DMS 273 treated with DMSO at 0.1 percent for 48 hours (cell line): ENCODE measurements at places on chromosomes 3 and 15.
A peak's percentile ranks its signal among the peaks of the same experiment; 100 is the strongest.

DNA sequence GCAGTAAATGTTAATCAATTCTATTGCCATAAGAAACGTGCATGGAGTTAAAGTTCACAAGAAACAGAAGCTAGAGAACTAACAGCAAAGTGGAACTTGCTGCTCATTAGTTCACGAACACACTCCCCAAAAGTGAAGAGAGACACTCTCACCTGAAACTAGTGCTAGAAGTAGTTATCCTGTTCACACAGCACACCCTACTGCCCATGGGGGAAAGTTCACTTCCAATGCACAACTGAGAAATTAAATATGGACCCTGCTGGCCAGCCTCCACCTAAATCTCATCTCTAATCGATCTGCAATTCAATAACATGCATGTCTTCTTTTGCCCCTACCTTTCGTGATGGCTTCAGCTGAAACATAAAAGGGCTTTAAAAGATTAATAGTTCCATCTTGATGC lies 39.4 kb upstream of the FRMD4B start:
- no peak for DNase-seq

DNA sequence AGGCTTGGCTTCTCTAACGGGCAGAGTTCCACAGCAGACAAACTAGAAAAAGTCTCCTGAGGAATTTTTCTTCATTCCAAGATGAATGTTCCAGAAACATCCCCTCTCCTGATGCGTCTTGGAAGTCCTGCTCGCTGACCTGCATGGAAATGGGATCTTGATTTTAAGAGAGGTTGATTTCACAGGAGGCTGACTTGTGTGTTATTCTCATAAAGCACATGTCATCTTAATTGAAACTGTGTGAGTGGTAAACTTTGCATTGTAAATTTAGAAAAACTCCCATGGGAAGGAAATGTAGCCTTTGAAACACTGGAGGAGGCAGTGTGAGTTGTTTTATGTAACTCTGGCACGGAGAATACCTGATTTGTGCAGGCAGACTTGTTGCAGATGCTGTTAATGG lies 337.8 kb upstream of the NR2E3 start:
- no peak for DNase-seq

- DNase-seq, result no peak
Observed at GRCh38 chr3:31448882-31449243, 83.9 kb upstream of the STT3B start.

- no peak for DNase-seq
Observed at GRCh38 chr3:195580744-195581443, 2.8 kb downstream of the APOD start.

DNA sequence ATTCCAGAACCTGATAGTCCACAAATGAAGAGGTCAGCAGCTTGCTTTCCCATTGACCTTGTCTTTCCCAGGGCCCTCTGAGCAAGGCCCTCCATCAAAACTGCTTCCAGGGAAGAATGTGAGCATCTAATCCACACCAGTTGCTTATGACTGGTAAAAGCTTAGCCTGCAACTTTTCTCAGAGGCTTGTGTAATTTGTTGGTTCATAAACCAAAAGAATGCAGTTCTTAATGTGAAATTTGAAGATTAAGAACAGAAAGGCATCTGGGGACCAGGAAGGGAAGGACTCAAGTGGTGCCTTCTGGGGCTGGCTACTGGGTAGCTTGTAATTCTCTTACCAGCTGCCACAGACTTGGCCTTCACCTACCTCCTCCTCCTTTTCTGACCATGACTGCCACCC lies 60.9 kb upstream of the EIF1B start:
- DNase-seq, result no peak

- no peak for DNase-seq
Observed at GRCh38 chr15:98121536-98121935, 161.0 kb downstream of the ARRDC4 start.

DNA sequence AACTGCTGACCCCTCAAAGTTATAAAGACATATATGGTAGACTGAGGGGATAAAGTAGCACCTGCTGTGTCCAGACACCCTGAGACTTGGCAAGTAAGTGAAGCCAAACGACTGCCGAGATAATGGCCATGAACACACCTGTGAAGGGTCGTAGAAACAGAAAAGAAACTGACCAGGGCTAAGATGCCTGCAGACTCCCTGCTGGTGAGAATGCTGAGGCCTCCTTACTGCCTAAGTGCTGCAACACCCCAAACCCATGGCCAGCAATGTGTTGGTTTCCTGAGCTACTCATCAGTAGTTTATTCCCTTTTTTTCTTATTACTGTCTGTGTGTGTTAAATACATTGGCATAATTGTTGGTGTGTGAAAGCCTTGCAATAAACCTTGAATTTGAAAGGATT lies 233.8 kb downstream of the ZNF385D start:
- DNase-seq, result no peak

- no peak for DNase-seq
Observed at GRCh38 chr3:71443332-71443731, 140.2 kb downstream of the FOXP1 start.

DNA sequence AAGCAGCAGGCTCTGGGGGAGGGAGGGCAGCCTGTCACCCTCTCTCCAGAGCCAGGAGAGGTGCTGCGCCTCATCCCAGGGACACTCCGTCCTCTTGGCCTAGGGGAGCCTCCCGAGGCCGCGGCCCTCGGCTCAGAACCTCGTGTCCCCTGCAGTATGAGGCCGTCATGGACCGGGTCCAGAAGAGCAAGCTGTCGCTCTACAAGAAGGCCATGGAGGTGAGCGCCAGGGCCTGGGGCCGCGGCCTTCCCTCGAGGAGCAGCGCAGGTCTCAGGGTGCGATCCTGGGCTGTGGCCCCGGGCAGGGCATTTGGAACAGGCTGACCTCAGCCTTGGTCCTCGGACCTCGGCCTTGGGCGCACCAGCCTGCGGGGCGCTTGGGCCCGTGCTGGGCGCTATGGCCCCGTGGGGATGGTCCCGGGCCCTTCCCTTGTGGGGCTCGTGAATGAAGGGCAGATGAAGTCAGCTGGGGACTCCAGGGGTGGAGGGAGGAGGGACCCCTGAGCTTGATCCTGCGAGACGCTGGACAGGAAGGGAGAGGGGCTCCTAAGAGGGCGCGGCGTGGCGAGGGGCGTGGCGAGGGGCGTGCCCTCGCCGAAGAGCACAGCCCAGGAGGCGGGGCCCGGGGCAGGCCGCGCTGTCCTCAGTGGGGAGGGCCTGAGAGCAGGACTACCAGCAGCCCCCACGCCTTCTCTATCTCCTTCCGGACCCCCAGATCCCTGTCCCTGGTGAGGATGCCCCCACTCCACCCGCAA lies 32.9 kb downstream of the PSTPIP1 start:
- no peak for DNase-seq

DNA sequence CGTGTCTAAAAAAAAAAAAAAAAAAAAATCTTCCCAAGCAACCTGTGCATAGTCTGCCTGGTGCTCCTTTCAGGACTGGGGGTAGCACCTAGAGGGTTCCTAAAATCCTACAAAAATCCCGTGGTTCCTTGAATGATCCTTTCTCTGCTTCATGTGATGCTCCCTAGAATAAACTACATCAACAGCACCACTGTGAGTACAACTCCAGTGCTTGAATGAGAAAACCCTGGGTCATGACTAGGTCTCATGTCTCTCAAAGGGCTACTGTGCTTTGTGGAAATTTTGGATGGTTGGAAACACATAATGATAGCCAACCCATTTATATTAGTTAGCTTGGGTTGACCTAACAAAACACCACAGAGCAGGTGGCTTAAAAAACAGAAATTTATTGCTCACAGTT lies 243.5 kb downstream of the OPA1 start:
- no peak for DNase-seq

- no peak for DNase-seq
Observed at GRCh38 chr3:61452535-61453090, 108.8 kb upstream of the PTPRG start.

- DNase-seq, result no peak
Observed at GRCh38 chr3:191005790-191006189, 143.3 kb upstream of the GMNC start.

- DNase-seq, result peak; percentile 43
Observed at GRCh38 chr15:66043264-66043663, 174.0 kb downstream of the RAB11A start.

DNA sequence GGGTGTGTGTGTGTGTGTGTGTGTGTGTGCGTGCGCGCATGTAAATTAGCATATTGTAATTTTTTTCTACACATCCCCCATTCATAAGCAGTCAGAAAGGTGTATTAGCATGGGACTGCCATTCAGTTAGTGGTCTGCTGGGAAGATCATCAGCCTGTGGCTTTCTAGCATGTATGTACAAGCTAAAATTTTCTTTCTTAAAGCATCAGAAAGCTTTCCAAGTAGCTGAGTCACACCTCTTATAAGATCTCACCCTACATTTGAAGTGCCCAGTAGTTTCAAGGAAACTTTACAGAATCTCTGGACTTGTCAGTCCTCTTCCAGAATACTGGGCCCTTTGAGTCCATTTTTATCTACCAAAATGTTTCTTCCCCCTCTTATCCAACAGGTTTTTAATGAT lies 411.4 kb upstream of the TPRG1 start:
- DNase-seq, result no peak

- no peak for DNase-seq
Observed at GRCh38 chr3:122055215-122055614, at the start of gene CD86. CD86 (plus strand) TSS chr3:122055362; CDS start chr3:122055490, 128 bp downstream.

GRCh38 chr3:194350726-194351071 lies 429 bp downstream of the CPN2 start:
- DNase-seq, result no peak

DNA sequence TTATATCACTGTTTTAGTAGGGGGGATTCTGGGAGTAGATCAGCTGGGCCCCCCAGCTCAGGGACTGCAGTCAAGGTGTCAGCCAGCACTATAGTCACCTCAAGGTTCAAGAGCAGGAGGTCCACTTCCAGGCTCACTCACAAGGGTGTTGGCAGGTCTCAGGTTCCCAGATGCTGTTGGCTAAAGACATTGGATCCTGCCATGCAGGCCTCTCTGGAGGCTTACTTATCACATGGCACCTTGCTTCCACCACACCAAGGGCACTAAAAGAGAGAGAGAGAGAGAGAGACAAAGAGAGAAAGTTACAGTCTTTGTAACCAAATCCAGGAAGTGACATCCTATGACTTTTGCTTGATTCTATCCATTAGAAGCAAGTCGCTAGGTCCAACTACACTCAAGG lies 7.5 kb upstream of the PPP1R14D start:
- no peak for DNase-seq

DNA sequence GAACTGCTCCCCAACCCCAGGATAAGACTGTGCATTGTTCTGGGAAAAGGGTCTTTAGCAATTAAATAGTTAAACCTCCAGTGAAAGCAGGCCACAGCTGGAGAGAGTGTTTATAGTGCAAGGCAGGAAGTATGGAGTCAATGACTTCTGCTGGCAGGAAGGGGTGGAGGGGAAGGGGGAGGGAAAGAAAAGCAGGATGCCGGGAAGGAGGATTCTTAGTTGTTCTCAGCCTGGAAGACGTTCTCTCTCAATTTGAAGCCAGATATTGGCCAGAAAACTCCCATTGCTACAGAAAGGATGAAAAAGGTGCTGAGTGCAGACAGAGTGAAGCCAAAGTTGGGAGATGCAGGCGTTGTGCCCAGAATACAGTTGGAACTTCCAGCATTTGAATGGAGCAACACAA lies 35.7 kb upstream of the ACTL6A start:
- DNase-seq, result peak; percentile 45

DNA sequence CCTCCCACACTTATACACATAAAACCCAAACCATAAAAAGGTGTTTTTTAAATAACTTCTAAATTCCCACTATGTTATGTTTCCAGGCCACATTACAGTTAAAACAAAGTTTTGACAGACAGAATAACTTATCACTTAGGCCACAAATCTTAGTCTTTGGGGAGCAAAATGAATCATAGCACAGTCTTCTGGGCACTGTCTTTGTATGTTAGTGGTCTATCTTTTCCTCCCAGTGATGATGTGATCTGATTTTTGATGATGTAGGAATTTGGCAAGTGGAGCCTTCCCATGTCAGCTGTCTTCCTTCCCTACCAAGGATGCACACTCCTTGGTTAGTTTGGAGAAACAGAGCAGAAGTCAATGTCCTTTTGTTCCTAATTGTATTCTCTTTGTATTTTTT lies 67.3 kb downstream of the THSD4 start:
- no peak for DNase-seq

DNA sequence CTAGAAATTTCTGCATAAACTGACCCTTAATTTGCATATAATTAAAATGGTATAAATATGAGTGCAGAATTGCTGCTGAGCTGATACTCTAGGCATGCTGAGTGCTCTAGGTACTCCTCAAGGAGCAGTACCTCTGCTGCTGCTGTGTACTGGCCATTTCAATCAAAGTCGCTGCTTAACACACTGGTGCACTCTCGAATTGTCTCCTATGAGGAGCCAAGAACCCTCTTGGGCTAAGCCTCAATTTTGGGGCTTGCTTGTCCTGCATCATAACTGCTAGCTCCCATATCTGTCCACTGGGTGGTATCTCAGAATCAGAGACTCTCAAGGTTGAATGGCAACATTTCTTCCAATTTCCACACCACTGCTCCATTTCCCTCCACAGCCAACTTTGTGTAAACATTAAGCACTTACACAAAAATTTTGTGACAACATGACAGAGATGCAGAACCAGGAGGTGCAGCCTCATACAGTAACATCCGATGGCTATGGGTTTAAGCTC lies 82.5 kb downstream of the XXYLT1 start:
- no peak for DNase-seq

DNA sequence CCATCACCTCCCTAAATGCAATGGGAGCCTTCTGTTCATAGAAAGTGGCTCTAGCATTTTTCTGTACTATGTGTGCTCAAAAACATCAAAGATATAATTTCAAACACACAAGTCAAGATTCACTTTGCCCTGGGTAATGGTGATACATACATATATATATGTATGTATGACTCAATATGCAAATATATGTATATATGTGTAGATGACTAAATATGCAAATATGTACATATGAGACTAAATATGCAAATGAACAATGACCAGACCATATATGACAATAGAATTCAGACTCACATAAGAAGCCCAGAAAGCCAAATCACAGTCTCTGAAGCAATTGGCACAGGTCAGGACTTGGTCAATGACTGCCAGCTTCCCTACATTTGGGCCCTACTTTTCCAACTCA lies 36.9 kb upstream of the SNRK start:
- no peak for DNase-seq

DNA sequence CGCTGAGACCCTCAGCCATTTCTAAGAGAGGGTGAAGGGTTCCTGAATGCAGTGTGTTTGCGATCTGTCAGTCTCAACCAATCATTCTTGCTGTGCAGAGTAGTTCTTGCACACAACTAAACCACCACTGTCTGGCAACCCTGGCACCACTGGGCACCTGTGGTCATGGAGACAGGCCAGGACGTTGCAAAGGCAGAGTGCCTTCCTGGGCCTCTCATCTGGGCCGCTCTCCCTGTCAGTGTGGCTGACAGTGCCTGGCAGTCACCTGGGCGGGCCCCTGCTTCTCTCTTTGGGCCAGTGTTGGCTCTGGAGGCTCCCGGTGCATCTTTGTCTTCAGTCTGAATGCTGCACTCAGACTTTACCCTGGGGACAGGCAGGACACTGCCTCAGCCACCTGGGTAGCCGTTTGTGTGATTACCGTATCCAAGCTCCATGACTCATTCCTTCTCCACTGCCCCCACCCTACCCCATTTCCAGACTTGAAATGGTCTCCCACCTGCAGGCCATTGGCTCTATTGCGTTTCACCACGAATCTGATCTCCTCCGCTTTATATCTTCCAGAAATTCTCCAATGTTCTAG lies 104.6 kb upstream of the KLF13 start:
- DNase-seq, result no peak

- no peak for DNase-seq
Observed at GRCh38 chr3:61810953-61811497, 249.7 kb downstream of the PTPRG start.

- DNase-seq, result no peak
Observed at GRCh38 chr3:160343132-160343531, 55.9 kb downstream of the IFT80 start.
